ENCODE measurements at places on chromosomes 13 and 19.

DNA sequence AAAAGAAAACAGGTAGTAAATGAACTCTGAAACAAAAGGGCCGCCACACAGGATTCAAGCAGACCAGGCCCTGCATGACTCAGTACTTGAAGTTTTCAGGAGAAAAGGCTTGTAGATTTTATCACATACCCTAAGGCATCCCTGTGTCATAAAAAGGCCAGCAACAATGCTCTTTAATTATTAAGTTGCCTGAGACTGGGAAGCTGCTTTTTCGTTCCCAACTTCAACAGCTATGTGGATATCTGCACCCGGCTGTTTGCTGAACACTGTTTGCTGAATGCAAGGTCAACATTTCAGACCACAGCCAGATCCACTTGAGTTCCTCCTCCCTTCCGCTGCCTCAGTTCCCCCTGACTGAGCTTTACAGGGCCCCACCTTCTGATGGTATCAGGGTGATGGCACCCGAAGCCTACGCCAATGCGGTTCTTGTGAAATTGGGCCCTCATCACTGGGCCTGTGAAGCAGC lies 6.1 kb upstream of the ECH1 start:
- DNase-seq, result no peak

DNA sequence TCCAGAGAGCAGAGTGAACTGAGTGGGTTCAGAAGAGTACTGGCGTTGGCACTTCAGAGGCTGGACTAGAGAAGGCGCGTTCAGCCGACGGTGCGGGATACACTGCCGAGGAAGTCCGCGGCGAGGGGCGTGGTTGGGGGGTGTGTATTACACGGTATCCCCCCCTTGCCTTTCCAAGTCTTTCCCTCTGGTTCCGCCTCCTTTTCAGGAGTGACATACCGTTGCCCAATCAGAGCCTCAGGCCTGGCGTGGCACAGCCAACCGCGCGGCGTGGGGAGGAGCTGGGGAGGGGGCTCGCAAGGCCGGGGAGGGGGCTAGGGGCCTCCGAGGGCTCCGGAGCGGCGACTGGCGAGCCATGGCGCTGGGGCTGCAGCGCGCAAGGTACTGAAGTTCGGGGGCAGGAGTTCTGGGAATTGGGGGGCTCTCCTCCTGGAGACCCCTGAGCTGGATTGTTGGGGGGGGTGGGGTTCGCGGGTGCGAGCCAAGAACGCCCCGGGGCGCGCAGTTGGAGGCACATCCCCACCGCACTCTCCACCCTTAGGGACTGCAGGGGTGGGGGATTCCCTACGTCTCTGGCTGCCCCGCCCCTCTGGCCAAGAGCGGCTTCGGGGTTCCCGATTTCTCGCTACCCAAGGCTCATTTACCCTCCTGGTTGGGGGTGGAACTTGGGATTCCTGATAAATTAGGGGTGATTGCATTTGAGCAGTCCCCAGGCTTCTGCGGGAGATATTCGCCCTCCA lies at the start of gene HIF3A:
HIF3A (plus strand) TSS at position 321 of the 740 bp plus-strand sequence; CDS start at position 356, 35 bp downstream.
- no peak for DNase-seq

DNA sequence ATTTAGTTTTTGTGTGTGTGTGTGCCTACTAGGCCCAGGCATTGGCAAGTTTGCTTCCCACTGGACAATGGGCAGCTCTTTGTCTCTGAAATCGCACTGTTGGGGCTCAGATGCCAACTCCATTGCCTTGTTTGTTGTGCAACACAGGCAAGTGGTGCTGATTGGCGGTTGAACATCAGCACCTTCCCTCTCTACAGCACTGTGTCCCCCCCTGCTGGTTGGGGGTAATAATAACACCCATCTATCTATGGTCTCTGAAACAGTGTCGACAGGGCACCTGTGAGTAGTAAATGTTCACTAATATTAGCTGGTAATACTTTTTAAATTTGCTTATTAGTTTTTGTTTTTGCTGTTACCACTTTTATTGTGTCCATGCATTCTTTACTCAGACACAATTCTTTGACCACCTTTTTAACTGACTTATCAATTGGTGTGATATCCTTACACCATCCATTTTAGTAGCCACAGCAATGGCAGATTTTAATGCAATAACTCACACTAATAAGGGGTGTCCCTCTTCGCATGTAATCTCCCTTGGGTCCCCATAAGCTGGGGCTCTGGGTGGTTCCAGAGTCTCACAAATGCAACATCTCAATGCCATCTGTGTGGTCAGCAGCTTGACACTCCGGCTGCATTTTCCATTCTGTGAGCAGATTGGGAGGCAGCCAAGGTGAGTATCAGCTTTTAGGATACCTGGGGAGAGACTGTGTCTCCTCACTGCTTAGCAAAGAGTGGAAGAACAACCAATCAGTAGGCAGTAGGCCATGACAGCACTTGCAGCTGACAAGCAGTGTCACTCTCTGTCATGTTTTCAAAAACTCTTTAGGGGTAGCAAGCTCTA lies 47.7 kb upstream of the UQCRFS1 start:
- DNase-seq, result no peak

DNA sequence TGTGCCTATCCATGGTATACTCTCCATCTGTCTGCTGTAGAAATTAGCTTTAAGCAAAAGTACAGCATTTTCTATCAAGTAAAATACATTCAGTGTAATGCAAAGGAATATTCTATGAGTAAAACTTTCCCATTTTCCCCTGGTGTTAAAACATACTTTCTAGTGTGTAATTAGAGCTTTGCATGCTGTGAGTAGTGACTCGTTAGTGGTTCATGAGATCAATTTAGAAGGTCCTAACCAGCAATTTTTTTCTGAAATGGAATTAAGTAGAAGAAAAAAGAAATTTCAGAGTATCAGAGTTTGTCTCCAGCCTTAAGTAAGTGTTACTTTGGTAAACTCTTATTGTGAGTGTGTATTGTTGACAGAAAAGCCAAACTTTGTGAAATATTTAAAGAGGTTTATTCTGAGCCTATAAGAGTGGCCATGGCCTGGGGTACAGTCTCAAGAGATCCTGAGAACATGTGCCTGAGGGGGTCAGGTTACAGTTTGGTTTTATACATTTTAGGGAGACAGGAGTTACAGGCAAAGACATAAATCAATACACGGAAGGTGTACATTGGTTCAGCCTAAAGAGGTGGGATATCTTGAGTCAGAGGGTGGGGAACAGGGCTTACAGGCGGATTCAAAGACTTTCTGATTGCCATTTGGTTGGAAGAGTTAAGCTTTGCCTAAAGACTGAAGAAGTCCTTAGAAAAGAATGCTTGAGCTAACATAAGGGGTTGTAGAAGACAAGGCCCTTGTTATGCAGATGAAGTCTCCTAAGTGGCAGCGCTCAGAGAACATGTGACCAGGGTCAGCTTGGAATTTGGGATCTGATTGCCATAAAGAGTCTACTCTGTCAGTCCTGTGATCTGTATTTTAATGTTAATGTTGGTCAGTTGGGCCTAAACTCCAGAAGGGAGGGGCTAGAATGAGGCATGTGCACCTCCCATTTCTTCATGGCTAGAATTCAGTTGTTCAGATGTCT lies 25.5 kb downstream of the FAM187B start:
- no peak for DNase-seq

DNA sequence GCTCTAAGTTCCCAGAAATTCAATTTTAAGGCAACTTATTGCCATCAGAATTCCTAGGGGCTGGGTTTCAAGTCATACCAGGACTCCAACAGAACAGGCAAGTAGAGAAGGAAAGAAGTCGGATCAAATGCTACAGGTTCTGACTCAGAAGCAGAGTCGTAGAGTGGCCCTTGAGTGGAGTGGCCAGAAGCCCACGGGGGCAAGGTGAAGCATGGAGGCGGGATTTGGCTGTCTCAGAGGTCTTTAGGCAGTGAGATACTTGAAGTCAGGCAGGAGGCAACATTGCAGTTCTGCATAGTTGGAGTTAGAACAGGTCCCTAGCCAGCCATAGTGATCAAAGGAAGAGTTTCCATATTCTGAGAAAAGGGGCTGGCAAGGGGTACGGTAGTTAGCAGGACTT lies 111.6 kb downstream of the NHLRC3 start:
- DNase-seq, result no peak

DNA sequence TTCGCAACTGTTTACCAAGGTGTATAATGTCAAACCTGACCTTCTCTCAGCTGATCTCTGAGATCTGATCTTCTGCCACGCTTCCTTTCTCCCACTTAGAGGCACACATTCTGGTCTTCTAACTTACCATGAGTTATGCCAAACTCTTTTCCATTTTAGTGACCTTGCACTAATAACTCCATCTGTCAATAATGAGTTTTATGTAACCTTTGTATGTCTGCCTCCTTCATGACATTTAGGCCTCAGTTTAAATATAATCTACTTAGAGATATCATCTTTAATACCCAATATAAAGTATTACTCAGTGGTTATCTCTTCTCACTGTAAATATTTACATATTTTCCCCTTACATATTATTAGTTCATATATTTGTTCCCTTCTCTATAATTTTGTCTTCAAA lies 827.5 kb upstream of the PCDH20 start:
- no peak for DNase-seq

- no peak for DNase-seq
Observed at GRCh38 chr19:38921420-38922274, 8.9 kb downstream of the SARS2 start.

DNA sequence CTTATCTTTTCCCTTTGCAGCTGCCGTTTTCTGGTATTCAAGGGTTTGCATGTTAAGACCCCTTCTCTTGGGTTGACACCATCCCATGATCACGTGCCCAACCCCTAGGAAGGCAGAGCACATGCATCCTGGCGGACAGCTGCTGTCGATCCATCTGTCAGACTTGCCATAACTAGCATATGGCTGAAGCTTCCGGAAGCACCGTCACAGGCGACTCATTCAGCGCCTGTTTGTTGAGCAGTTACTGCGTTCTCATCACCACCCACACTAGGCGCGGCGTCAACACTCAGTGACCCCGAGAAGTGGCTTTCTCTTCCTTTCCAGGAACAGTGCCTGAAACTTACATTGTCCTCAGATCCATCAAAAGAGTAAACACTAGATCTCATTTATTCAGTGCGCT lies 93.6 kb downstream of the SOX1 start:
- no peak for DNase-seq

GRCh38 chr19:30325676-30326392 lies 46.4 kb upstream of the ZNF536 start:
- DNase-seq, result no peak

DNA sequence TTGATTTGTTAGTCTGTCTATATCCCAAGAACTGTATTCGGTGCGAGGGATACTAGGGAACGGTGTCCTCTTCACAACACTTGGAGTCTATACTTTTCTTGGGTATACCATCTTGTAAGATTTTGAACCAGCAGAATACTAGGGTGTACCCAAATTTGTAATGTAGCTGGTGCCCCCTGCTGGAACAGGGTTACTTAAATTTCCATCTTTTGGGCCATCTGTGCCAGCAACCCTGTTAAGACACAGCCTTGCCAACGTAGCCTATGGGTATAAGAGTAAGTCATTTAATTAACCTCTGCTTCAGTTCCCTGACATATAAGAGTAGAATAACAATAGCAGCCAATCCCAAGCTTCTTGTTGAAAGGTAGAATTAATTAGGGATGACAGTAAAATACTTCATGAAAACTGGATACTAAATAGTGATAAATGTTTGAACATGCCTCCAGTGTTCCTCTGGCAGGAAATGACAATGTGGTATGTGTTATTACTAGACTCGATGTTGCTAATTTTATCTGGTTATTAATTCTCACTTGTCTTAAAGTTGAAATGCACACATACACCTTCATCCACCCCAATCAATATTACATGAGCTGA lies 607.6 kb downstream of the FGF9 start:
- DNase-seq, result no peak

GRCh38 chr13:109650861-109651260 lies 135.5 kb downstream of the IRS2 start:
- DNase-seq, result no peak

DNA sequence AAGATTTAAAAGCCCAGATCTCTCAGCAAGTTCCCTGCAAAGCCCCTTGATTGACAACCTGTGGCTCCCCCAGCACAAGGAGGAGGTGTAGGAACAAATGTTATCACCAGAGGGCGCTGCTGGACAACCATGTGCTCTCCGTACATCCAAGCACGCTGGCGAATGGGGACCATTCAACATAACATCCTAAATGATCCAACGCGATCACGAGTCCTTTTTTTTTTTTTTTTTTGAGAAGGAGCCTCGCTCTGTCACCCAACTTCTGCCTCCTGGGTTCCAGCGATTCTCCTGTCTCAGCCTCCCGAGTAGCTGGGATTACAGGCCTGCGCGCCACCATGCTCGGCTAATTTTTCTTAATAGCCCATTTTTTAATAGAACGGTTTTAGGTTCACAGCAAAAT lies 52.0 kb downstream of the NWD1 start:
- peak; percentile 11 for DNase-seq

DNA sequence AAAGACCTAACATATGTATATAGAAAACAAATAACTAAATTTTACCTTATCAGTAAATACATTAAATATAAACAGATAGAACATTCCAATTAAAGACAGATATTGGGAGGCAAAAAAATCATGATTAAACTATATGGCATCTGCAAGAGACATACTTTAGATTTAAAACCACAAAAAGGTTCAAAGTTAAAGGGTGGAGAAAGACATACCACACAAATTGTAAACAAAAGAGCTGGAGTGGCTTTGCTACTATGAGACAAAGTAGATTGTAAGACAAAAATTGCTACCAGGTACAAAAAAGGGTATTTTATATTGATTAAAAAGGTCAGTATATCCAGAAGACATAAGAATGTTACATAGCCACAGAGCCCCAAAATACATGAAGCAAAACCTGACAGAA lies 200.2 kb downstream of the KCNRG start:
- DNase-seq, result no peak

DNA sequence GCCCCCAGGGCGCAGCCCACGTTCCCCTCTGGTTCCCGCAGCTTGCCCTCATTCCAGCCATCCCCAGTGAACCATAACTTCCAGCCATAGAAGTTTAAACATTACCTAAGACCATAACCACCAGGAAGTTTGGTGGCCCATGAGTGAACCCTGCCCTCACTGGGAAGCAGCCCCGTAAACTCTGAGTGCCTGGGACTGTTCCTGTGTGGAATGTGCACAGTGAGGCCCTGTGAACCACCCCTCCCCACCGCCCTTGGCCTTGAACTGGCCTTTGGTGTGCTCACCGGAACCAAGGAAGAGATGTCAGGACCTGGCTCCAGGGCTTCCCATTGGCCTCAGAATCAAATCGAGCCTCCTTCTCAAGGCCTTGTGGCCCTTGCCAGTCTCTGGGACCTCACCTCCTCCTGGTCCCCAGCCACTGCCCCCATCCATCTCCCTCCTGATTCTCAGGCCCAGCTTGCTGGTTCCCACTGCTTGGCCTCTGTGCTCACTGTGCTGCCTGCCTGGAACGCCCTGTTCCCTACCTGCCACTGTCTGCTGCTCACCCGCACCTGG lies 46.5 kb downstream of the DNM2 start:
- no peak for DNase-seq

GRCh38 chr13:73960474-73960873 lies 173.7 kb downstream of the KLF12 start:
- DNase-seq, result no peak

- no peak for DNase-seq
Observed at GRCh38 chr13:51844862-51845573, at the start of gene TMEM272. TSS of gene TMEM272 (minus strand) at chr13:51845177. CDS start at chr13:51838530, 6,647 bp downstream.

DNA sequence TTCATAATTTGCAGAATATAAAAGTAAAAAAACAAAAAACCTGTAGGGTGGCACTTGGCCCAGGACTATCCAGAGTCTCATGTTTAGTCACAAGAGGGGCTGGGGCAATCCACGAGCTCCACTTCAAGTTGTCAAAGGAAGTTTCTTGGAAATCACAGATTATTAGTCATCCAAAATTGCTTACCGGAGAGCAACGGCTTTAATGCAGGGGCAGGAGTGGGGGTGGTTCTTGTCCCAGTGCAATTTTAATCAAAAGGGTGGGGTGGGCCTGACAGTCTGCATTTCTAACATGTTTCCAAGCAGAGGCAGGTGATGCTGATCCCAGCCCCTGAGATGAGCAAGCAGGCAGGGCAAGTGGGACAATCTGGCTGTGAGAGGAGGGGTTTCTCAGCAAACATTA lies 233.9 kb downstream of the ABCC4 start:
- DNase-seq, result no peak

GRCh38 chr19:54612428-54612827 lies 17.9 kb upstream of the LILRB1 start:
- no peak for DNase-seq
